ENCODE measurements at places on chromosomes 7 and 10. TPM values are rescaled to one million over a fixed set of nuclear protein-coding genes. Genes with fewer than 3 reads are reported as not detected.

Gene HOXA4
- 3.7 TPM for total RNA-seq

Gene EPO
- total RNA-seq, result not detected

Gene GRM3
- total RNA-seq, result 0.18 TPM

Gene PCLO
- 7.2 TPM for total RNA-seq

Gene ZNF107
- 6.5 TPM for total RNA-seq

Gene NUTM2D
- 5.0 TPM for total RNA-seq

Gene GNGT1
- total RNA-seq, result not detected

Gene LRRC4
- total RNA-seq, result 3.4 TPM

Gene LRRN3
- 3.7 TPM for total RNA-seq

Gene RNF148
- 4.8 TPM for total RNA-seq

Gene KDM7A
- 13.7 TPM for total RNA-seq

Gene HGF
- 4.4 TPM for total RNA-seq

Gene MRLN
- 26.3 TPM for total RNA-seq

Gene ARHGAP22
- total RNA-seq, result 1.3 TPM

Gene ZNF804B
- total RNA-seq, result 0.23 TPM

Gene THSD7A
- total RNA-seq, result 54.5 TPM

Gene GIMAP5
- total RNA-seq, result 17.0 TPM

Gene HMX3
- total RNA-seq, result 0.82 TPM

Gene STRIP2
- total RNA-seq, result 4.6 TPM

Gene NAT16
- not detected for total RNA-seq

Gene OPN1SW
- not detected for total RNA-seq

Gene CFAP69
- 31.7 TPM for total RNA-seq

Gene AHR
- 69.7 TPM for total RNA-seq

Gene SRRM3
- 1.5 TPM for total RNA-seq

Gene NRG3
- 6.1 TPM for total RNA-seq

Gene MYH16
- total RNA-seq, result 0.06 TPM

Gene SEMA4G
- 8.5 TPM for total RNA-seq

Gene GATA3
- 26.7 TPM for total RNA-seq

Gene DNAJC2
- 18.0 TPM for total RNA-seq

Gene OR6V1
- total RNA-seq, result not detected

All from metanephros (tissue), 2 donors.